CD4-positive, alpha-beta memory T cell (primary cell): ENCODE measurements at places on chromosomes 1 and 21. TPM values are rescaled to one million over a fixed set of nuclear protein-coding genes. Genes with fewer than 3 reads are reported as not detected.

DNA sequence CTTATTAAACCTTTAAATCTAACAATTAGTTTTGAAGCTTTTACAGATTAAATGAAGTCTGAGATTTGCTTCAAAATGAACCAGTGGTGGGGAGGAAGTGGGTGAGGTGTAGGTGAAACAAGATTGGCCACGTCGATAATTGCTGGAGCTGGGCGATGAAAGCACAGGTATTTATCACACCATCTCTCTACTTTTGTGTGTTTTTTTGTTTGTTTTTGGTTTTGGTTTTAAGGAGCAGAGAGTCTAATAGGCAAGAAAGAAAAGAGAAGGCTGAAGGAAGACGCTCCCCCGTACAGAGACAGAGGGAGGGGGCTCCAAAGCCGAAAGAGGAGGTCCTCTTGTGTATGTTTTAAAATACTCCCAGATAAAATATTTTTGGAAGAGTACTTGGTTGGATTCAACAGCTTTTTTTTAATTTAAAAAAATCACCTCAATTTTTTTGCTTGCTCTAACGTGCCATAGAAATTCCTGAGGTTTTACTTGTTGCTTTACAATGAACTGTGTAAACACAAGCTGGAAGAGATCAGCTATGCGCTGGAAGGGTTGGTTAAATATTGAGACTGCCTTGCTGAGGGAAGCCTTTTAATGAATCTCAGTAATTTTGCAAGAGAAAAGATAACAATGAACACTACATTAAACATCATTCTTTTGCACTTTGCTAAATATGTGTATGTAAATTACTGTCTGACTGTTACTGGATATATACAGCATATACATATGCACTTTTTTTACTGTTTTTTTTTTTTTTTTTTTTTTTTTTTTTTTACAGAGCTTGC is 6.7 kb upstream of the LGALS8 start:
- peak; percentile 79 for DNase-seq

GRCh38 chr1:49356594-49356993 is 579.9 kb upstream of the BEND5 start:
- no peak for DNase-seq

DNA sequence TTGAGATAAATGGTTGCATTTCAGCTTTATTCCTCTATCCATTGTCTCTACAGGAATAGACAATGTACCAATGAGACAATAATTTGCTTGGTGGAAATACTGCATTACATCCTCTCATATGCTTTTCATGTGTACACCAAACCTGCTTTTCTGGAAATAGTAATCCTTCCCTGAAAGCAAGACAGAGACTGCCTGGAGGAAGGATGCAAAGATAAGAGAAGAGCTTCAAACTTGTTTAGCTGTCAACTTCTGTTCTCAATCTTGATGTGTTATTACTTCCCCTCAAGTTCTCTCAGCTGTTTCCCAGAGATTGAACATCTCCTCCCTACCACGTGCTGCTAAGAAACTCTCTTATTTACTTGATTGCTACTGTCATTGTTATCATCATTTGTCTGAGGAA is 1125.4 kb upstream of the TMPRSS15 start:
- no peak for DNase-seq

DNA sequence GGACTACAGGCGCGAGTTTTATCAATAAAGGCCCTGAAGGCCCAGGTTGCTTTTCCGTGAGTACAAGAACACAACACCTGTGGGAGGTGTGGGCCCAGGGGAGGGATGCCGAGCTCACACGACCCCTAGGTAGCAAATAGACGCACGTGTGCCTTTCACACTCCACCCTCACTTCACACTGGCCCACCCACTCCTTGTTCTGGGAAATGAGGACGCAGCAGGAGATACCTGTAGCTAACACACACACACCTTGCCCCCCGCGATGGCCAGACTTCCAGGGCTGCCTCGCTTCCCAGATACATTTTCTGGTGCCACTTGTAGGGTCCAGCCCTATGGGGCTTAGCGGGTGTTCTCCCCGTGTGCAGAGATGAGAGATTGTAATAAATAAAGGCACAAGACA is 4.3 kb upstream of the CCDC27 start:
- no peak for DNase-seq

GRCh38 chr1:222087221-222087920 is 345.5 kb upstream of the DUSP10 start:
- no peak for DNase-seq

DNA sequence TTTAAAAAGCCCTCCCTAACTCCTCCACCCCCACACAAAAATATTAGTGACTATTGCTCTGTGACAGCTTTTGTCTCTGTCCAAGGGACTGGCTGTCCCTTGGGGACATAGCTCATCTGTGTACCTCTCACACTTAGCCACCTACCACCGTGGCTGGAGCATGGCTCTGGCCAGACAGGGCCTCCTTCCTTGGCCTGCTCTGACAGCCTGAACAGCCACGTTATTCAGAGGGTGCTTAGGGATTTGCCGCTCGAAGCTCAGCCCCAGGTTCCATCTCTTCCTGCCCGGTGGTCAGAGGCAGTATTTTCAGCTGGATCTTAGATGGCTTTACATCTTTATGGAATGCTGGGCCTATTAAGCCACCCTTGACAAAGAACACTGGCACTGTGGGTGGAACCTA is 6.1 kb upstream of the CELSR2 start:
- DNase-seq, result no peak

DNA sequence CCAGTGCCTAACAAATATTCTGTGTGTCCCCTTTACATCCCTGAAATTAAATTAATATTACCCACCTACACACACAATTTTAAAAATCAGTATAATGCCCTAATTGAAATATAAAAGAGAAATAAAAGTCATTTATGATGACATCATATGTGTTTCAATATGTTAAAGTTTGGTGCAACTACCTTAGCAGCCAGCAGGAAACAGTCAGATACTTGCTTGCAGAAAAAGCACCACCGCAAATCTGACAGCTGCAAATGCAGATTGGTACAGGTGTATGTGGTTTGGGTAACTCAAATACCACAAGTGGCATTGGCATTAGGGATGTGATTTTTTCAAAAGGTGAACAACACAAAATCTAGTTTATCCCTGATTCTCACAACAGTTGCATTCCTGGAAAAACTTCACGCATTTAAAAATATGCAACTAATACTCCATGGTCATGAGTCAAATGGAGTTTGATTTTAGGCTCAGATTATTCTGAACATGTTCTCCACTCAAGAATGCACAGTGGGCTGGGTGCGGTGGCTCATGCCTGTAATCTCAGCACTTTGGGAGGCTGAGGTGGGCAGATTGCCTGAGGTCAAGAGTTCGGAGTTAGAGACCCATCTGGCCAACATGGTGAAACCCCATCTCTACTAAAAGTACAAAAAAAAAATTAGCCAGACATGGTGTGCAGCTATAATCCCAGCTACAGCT is 106.3 kb downstream of the EDEM3 start:
- no peak for DNase-seq

DNA sequence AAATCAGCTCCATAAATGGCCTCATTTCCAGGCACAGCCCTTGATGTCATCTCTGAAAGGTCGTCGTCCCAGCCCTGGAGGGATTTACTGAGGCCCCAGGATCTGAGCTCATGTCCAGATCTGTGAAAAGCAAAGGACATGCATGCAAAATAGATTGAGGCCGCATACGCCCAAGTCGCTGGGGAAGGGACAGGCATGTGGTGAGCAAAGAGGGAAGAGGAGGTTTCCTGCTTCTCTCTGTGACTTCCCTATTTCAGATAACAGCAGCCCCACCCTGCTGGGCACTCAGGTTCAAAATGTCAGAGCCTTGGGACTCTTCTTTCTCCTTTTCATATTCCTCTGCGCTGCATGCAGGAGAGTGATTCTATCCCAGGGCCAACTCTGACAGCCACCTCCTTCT is 197.2 kb downstream of the ADSS2 start:
- DNase-seq, result no peak

DNA sequence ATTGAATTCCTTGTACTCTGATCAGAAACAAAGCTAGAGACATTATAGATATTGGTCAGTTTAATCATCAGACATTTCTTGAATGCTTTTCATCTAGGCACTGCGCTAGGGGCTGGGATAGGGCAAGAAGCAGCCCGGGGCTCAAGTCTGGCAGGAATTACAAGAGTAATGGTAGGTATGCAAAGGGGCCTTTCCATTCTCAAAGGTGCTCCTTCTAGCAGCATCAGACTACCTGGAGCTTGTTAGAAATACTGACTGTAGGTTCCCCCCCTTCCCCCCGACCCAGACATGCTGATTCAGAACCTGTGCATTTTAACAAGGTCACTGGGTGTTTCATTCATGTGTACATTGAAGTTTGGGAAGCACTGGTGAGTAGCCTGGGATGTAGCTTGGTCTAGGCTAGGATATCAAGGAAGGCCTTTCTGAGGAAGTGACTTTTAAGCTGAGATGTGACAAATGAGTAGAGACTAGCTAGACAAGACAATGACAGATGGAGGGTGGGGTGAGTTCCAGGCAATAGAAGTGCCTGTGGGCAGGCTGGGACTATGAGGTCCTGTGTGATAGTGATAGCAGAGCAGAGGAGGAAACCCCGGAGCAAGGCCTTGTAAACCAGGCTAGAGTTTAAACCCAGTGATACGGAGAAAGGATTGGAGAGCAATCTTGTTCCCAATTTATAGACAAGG is 26.3 kb downstream of the NFASC start:
- DNase-seq, result no peak

DNA sequence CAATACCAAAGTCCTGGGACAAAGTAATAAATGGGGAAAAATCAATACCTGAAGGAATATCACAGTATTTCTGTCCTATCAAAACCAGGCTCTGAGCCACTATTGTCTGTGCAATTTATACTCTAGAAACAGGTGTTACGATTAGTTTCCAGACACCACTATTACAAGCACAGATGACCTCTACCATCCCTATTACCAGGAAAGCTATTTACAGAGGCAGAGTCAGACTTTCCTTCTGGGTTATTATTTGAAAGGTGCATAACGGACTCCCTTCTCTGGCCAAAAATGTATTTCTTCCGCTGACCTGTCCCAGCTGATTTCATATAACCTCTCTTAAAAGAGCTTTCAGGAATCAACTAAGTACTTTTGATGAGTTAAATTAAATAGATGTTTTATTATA is 154.6 kb upstream of the LRRC7 start:
- no peak for DNase-seq

- no peak for DNase-seq
Observed at GRCh38 chr21:36156815-36157670, at the start of gene DOP1B. Gene DOP1B (plus strand): TSS chr21:36156824. CDS start chr21:36164734, 7,910 bp downstream.

GRCh38 chr1:19220991-19221390 is 10.9 kb upstream of the UBR4 start:
- no peak for DNase-seq

DNA sequence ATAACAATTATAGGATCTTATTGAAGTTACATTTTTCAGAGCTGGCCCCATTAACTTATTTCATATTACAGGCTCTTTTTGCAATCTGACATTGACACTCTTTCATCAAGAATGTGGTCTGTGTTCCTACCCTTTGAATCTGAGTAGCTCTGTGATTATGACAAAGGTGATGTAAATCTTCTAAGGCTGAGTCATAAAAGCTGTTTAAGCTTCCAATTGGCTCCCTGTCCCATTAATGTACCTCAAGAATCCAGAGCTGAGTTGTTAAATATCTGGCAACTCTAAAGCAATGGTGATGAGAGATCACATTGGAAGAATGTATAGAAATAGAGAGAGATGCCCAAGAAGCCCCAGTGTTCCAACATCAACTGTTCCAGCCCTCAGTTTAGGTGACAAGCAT is 178.5 kb upstream of the DEPDC1 start:
- no peak for DNase-seq

DNA sequence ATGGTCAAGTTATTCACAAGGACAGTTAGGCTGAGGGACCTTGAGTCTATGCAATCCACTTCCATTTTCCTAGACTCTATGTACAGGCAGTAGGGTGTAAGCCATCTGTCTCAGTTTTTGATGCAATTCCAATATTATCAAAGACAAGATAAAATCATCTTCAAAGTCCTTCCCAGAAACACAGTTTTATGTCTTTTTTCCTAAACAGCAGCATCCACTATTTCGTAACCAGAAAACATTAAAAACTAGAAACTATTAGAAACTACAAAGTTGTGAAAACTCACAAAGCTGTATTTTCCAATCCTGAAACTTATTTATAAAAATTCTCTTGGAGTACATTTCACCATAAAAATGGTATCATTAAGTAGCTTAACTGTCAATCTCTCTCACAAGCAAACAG is 93.8 kb downstream of the EPS15 start:
- no peak for DNase-seq

- DNase-seq, result no peak
Observed at GRCh38 chr21:45424854-45425795, 20.2 kb downstream of the COL18A1 start.

DNA sequence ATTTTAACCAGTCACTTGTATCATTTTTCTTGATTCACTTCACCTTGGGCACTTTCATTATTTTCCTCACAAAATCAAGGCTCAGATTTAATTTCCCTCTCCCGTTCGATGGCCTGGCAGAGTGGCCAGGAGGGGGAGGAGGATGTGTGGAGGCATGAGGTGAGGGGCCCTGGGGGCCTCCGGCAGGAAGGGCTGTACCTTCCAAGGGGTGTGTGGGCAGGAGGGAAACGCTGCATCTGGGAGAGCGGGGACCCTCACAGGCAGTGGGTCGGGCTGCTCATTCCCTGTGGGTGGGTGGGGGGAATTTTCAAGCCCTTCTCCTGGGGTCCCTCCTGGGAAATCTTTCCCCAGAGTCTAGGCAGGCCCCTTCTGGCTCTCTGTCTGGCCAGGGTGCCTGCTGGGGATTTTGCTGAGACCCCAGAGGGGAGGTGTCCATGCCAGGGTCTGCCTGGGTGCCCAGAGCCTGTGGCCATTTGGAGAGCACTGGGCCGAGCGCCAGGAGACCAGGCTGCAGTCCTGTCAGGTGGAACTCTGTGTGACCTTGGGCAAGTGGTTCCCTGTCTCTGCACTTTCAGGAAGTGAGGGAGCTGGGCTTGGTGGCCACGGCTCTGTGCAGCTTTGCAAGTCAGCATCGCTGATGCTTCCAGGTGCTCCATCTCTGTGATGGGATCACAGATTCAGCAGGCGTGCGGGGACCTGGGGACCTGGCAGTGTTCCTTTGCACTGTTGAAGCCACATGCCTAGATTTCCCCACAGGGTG is 81.9 kb upstream of the C1orf174 start:
- no peak for DNase-seq

DNA sequence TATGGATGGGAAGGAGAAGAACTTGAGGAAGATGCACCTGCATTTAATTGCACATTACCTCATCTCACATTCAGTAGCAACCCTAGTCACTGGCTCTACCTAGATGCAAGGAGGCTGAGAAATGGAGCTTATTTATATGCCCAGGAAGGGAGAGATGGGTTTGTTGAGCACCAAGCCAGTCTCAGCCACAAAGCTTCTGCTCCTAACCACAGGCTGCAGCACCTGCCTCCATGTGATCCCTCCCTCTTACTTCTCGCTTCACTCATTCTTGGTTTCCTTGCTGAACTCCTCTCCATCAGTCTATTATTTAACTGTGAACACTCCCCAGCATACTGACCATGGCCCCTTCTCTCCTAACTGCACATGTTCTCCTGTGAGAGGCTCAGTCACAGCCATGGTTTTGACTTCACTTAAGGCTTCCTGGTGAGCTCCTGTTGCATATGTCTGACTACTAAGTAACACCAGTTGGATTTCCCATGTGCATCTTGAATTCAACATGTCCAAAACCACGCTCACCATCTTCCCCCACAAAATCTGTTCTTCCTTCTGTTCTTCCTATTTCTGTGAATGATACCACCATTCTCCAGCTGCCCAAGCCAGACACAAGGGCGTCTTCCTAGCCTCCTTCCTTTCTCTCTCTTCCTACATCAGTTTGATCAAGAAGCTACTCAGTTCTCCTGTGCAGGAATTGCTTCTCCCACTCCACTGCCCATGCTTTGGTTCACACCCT is 139.8 kb downstream of the AK5 start:
- peak; percentile 37 for DNase-seq

Gene S100A1
- total RNA-seq, result not detected

Gene ACKR1
- total RNA-seq, result not detected

Gene TRIM46
- 8.4 TPM for total RNA-seq

Gene GSTM5
- not detected for total RNA-seq

Gene KRTAP27-1
- not detected for total RNA-seq

Gene LAMC2
- total RNA-seq, result not detected
